ENCODE measurements at places on chromosomes 1 and 21.
A peak's percentile ranks its signal among the peaks of the same experiment; 100 is the strongest.

DNA sequence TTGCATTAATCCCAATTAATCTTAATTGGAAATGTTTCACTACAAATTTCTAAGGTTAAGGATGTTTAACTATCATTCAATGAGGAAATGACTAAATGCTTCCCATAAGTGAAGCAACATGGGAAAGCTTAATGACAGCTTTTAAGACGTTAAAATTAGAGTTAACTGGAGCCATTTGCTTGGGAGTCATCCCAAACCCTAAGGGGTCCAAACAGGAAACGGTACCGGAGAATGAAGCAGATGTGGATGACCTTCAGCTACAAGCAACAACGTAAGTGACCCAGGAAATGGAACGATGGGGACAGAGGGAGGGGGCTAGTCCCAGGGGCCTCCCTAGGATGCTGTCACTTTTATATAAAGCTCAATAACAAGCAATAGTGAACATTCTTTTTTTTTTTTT lies 62.2 kb downstream of the CAPZB start:
- no peak for DNase-seq

DNA sequence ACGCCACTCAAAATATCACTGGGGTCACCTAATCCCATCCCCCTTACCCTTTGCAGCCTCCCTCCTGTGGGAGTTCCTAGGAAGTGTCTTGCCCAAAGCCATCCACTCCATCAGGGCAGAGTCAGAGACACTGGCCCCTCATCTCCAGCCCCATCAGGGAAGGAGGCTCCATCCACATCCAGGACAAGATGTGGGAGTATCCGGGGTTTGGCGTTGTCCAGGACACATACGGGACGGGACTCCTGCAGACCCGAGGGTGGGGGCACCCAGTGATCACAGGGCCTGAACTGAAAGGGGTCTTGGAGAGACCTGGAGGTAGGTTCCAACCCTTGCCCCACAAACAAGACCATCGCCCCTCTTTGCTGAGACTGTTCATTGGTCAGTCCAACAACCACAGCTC lies 348.2 kb downstream of the MATN1 start:
- DNase-seq, result no peak

GRCh38 chr1:109959974-109960744 lies 24.4 kb upstream of the AHCYL1 start:
- no peak for DNase-seq

- DNase-seq, result no peak
These were observed 64.7 kb downstream of the VPS26C start for GRCh38 chr21:37202221-37203110.

DNA sequence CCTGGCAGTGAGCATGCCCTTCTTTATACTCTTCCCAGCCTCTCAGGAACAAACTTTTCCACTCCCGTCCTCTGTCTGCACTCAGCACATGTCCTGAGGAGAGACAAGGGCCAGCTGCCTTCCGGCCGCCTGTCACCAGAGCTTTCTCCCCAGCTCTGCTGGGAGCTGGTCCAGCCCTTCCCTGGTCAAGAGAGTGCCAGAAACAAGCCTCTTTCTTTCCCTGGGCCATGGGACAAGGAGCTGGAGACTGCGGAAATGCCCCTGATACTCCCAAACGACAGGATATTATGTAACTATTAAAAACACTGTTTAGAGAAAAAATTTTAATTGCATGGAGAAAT lies 10.4 kb downstream of the LAMB3 start:
- DNase-seq, result peak; percentile 83

- DNase-seq, result no peak
These were observed 56.3 kb downstream of the NVL start for GRCh38 chr1:224273641-224274040.

- DNase-seq, result no peak
These were observed 8.2 kb downstream of the ARHGEF19 start for GRCh38 chr1:16204216-16204615.

DNA sequence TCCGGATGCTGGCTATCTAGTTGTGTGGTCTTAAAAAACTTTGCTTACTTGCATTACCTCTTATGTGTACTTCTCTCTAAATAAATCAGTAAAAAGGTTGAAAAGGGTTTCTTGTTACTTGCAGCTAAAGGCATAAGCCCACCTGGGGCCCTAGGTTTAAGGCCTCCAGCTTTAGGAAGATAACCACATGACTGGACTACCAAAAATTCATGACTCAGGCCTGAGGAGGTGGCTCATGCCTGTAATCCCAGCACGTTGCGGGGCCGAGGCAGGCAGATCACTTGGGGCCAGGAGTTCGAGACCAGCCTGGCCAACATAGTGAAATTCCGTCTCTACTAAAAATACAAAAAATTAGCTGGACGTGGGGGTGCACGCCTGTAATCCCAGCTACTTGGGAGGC lies 142.9 kb downstream of the APP start:
- no peak for DNase-seq

GRCh38 chr1:168811176-168811575 lies 82.2 kb upstream of the DPT start:
- no peak for DNase-seq

DNA sequence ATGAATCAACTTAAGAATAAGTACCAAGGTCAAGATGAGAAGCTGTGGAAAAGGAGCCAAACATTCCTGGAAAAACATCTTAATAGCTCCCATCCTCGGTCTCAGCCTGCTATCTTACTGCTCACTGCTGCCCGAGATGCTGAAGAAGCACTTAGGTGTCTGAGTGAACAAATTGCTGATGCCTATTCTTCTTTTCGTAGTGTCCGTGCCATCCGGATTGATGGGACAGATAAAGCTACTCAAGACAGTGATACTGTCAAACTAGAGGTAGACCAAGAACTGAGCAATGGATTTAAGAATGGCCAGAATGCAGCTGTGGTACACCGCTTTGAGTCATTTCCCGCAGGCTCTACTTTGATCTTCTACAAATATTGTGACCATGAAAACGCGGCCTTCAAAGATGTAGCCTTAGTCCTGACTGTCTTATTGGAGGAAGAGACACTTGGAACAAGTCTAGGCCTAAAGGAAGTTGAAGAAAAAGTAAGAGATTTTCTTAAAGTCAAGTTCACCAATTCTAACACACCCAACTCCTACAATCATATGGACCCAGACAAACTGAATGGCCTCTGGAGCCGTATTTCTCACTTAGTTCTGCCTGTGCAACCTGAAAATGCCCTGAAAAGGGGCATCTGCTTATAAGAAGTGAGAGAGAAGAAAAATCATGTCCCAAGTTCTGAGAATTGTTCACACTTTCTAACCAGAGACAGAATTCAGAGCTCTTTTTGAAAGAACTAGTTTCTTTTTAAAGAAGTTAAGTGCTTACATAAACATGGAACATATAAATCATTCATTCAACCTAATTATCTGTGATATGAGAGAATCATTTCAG lies 35.7 kb downstream of the TOR1AIP1 start:
- no peak for DNase-seq

- DNase-seq, result no peak
These were observed 44.2 kb upstream of the EXOSC10 start for GRCh38 chr1:11143907-11144306.

- DNase-seq, result no peak
These were observed 99.7 kb upstream of the CD34 start for GRCh38 chr1:208010487-208011071.

Measured in anterior cingulate cortex (tissue), 58 donors.